ENCODE measurements at places on chromosomes 6 and 20. TPM values are rescaled to one million over a fixed set of nuclear protein-coding genes. Genes with fewer than 3 reads are reported as not detected.

- DNase-seq = no peak
These were observed 233.4 kb downstream of the UST start for GRCh38 chr6:148980234-148980633.

DNA sequence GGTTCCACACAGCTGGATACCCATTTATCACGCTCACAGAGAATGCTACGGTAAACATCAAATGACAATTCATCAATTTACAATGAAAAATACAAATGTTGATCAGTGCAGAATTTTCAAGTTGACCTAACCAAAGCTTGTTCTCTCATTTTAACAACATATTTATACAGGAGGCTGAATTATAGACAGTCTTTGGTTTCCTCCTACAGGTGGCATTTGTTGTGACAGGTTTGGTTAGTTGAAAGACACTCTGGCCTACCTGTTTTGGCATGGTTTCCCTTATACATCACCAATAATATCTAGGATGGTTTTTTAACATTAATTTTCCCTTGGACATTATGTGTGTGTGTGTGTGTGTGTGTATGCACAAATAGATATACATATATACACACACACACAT, 642.5 kb upstream of the MMS22L start:
- no peak for DNase-seq

DNA sequence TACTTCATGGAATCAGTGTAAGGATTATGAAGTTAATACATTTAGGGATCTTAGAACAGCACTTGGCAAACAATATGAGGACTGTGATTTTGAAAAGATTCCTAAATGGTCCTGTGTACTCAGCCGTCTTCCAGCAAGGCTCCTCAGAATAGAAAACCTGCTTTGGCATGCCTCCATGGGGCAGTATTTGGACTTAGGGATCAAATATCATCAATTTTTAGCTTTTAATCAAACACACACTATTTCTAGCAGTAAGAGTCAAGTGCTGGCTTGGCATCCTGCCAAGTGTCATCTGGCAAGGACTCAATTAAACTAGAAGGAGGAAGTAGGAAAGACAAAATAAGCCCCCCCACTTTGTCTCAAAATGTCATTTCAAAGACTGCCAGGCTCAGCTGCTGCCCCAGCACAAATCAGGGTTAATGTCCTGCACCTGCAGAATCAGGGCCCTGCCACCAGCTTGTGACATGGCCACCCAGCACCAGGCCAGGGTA, 40.8 kb downstream of the IYD start:
- peak; percentile 82 for DNase-seq

DNA sequence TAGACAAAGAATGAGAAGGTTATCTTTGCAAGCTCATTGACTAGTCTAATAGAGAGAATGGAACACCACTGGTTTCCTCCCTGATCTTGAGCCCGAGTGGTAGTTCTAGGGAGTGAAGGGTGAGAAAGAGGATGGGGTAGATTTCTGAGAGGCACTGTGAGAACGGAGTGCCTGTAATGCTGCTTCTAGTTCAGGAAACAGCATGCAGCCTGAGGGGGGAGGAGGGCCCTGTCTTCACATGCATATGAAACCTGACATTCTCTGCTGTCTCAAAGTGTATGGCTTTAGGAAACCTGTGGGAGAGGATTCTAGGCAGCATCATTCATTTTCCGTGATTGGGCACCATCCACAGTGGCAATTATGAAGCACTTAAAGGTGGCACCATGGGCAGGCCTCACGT, 259.4 kb upstream of the MAN1A1 start:
- DNase-seq = no peak

GRCh38 chr6:119845161-119845560, 495.6 kb upstream of the MAN1A1 start:
- no peak for DNase-seq

The C4A gene
- 32.6 TPM for total RNA-seq

- DNase-seq = no peak
These were observed 22.8 kb downstream of the BACH2 start for GRCh38 chr6:90273863-90274262.

DNA sequence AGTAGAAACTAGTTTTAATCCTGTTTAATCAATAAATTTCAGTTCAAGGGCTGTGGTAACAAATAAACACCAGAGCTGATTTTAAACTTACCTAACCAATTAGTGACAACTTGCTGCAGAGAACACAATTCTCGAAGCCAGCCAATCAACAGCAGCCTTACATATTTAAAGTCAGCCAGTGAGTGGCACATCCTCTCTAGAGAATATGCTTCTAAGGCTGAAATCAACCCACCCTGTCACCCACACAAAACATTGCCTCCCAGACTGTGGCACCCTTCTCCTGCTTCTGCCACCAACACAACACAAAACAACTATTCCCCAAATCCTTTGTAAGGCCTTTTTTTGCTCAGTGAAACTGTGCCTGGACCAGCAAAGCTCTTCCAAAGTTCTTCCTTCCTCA, 306.0 kb downstream of the EYA4 start:
- DNase-seq = no peak

All from tongue (tissue), 3 donors.